Suppressor macrophage treated with lipopolysaccharide for 1 hour (primary cell): ENCODE measurements at places on chromosomes 12 and 14.

GRCh38 chr14:77120771-77121743 lies 20.5 kb downstream of the ZDHHC22 start:
- peak; percentile 37 for DNase-seq

- DNase-seq: peak; percentile 31
Measured at GRCh38 chr14:90608929-90609341, 207.3 kb downstream of the TTC7B start.

- peak; percentile 80 for DNase-seq
Measured at GRCh38 chr12:56628671-56629458, 1.3 kb downstream of the BAZ2A start.

GRCh38 chr14:104428333-104428851 lies 151.2 kb upstream of the C14orf180 start:
- DNase-seq: no peak

- no peak for DNase-seq
Measured at GRCh38 chr14:97930166-97930565, 1133.0 kb downstream of the VRK1 start.

GRCh38 chr12:50066402-50066801 lies 9.0 kb downstream of the ASIC1 start:
- peak; percentile 76 for DNase-seq

DNA sequence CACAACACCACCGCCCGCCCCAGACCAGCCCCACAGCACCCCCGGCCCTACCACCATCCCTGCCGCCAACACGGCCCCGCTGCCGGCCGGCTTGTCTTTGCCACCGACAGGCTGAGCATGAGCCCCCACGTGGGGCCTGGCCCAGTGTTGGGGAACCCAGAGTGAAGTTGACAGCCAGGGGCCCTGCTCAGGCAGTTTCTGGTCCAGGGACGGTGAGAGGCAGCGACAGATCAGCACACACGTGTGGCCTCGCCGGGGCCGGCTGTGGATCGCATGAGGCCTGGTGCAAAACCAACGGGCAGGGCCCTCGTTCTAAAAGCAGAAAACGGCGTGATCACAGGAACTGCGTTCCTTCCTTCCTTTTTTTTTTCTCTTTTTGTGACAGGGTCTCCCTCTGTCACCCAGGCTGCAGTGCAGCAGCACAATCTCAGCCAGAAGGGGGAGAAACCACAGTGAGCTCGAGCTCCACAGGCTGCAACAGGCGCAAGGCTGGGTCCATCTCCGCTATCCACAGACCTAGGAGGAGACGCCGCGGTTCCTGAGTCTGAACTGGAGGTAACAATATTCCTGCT lies 50.5 kb upstream of the FBRSL1 start:
- no peak for DNase-seq

GRCh38 chr14:61577506-61577931 lies 117.8 kb upstream of the HIF1A start:
- no peak for DNase-seq

DNA sequence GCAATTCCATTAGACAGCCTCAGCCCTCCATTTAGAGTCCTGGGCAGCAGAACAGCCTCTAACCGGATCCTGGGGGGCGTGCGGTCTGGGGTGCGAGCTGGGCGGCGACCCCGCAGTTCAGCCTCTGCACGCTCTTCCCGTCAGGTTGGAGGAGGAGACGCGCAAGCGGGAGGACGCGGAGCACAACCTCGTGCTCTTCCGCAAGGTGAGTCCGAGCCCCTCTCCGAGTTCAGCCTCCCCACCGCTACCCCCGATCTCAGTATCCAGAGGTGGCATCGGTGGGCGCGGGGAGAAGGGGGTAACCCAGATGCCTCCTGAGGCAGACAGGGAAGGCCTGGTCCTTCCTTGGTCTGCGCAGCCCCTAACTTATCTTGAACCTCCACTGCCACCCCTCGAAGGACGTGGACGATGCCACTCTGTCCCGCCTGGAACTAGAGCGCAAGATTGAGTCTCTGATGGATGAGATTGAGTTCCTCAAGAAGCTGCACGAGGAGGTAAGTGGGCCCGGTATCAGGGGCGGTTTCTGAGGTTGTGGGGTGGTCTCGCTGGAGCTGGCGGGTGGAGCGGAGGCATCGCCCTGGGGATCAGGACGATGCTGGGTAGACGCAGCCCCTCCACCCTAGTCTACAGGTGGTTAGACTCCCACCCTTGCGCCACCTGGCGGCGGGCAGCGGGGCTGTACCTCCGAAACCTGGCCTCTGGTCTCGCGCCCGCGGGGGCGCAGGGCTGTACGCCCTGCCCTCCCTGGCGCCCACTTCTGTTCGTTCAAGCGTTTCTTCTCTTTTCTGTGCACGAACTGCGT lies 1.3 kb downstream of the PRPH start:
- peak; percentile 40 for DNase-seq

DNA sequence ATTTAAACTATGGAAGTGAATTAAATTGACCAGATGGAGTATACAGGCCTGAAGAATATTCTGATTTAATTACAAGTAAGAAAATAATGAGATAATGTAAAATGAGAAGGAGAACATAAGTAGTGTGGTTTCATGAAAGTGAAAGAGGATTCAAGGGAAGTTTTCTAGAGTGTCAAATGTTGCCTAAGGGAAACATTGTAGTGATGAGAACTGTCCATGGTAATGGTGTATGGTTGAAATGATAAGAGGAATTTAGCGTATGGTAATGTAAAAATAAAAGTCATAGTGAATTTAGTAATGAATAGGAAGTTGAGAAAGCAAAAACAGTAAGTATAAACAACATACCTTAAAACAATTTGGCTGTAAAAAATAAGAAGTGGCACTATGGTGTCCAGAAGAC lies 1954.6 kb upstream of the FLRT2 start:
- no peak for DNase-seq

DNA sequence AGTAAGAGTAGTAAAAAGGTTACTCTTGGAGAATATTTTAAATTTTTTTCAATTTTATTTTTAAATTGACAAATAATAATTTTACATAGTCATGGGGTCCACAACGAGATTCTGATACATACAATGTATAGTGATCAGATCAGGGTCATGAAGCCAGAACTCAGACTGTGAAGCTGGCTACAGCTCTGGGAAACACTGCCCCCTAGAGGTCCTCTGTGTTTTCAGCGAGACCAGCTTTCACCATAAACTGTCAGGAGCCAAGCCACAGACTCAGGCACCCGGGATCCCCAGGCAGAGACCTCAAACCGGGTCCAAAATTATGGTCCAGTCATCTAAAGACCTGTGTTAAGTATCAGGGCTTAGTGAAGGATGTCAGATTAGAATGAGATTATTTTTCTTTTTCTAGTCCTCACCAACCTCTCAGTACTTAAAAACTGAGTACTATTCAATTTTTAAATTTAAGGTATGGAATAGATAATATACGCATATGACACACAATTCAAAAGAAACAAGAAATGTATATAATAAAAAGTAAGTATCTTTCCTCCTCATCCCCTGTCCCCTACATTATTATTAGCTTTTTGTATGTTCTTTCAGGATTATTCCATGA lies 397.1 kb downstream of the MDGA2 start:
- DNase-seq: peak; percentile 76

DNA sequence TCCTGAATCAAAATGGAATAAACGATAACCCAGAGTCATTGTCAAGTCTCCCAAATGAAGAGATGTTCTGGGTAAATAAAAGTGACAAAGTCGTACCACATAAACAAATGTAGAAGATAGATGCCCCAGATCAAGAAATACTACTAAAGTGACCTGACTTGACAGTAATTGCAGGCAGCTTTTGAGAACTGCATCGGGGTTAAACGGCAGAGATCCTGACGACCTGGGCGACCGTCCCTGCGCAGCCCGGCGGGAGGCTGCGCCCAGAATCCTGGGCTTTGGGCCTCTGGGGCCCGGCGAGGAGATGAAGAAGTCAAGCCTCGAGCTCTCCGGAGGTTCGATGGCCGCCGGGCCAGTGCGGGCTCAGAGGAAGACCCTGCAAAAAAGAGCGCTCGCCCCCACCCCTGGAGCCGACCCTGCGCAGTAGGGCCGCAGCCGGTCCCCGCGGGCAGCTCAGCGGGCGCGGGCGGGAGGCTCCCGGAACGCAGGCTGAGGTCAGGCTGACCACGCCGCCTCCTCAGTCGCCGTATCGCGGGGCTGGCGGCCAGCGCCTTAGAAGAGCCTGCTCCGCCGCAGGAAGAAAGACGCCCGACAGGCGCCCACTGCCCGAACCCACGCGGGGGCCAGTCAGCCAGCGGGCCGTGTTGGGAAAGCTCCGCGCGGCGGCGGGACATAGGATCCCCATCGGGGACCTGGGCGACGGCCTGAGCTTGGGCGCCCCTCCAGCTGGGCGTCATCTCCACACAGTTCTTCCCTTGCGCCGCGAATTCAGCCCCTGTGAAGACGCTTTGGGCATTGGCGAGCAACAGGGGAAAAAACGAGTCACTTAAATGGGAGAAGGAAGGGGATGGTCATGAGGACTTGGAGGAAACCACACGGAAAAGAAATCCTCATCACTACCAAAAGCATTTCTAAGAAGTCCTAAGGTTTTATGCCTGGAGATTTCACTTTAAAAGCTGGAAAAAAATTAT lies 16.0 kb downstream of the NKX2-1 start:
- no peak for DNase-seq

DNA sequence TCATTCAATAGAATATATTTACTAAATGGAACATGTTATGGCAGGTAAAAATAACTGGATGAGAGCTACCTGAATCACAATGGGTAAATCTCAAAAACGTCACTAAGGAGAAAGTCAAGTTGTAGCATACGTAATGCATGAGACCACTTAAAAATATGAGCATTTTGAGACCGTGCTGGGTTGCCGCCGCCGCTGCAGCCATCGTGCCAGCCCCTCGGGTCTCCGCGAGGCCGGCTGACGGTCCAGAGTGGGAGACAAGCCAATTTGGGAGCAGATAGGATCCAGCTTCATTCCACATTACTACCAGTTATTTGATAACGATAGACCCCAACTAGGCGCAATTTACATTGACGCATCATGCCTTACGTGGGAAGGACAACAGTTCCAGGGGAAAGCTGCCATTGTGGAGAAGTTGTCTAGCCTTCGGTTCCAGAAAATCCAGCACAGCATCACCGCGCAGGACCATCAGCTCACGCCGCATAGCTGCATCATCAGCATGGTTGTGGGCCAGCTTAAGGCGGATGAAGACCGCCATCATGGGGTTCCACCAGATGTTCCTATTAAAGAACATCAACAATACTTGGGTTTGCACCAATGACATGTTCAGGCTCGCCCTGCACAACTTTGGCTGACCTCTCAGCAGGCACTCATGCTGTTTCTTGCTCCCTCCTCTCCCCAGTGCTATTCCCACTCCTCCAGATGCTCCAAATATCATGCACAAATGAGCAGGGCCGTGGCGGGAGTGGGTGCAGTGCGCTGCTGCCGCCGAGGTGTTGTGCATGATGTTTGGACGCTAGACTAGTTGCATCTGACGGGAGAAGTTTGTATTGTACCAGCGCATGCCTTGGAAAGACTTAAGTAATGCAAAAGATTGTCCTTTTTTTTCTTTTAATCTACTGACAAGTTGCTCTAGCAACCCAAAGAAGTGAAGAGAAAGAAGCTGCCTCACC lies 6.3 kb upstream of the BRMS1L start:
- DNase-seq: no peak

DNA sequence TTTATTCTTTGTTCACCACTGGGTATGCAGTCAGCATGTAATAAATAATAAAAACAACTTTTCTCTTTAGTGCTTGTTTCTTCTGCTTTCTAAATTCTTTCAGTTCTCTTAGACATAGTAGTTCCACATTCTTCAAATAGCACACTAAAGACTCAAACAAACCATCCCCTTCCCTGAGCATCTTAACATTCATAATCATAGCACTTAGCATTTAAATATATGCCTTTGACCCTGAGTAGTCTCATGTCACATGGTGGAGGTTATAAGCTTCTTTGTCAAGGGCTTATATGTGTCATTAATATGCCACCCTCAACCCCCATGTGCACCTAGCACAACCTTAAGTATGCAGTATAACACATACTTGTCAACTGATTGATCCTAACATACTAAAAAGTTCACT lies 212.7 kb downstream of the PHLDA1 start:
- DNase-seq: no peak

- no peak for DNase-seq
Measured at GRCh38 chr14:100857233-100857922, 31.5 kb downstream of the MEG3 start.

GRCh38 chr14:37585971-37586796 lies 8.9 kb downstream of the FOXA1 start:
- DNase-seq: no peak

DNA sequence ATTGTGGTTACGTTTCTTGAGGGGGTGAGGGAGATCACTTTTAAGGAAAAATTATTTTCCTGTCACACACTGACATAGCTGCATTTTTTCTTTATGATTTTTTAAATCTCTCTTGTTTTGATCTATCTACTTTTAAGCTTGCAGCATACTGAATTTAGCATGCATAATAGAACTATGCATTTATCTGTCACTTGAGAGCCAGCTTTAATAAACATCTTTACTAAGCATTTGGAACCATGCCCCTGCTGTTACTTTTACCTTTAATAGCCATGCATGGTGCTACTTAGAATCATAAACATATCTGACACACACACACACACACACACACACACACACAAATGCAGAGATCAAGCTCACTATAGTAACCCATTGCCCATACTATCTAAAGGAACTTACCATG lies 486.2 kb downstream of the NELL2 start:
- DNase-seq: no peak

GRCh38 chr12:12323591-12323990 lies 26.5 kb downstream of the MANSC1 start:
- no peak for DNase-seq

- peak; percentile 6 for DNase-seq
Measured at GRCh38 chr12:112183141-112184021, 58.0 kb downstream of the TRAFD1 start.

GRCh38 chr12:3965046-3965445 lies 91.8 kb upstream of the PARP11 start:
- no peak for DNase-seq

DNA sequence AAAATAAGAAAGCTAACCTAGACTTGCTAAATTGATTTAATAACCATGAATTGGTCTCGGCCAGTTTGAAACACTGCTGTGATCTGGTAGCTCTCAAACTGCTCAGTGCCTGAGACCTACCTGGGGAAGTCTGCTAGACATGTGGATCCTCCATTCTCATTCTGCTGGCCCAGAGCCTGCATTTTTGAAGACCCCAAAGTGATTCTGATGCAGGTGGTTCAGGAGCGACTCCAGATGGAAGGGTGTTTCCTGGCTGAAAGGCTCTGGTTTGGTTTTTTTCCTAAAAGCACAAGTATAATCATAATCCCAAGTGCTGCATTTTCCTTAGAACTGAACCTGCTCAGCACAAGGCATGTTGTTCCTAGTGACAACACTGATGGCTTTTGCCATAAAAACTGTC lies 159.5 kb downstream of the ZNF664 start:
- no peak for DNase-seq

- no peak for DNase-seq
Measured at GRCh38 chr14:38944691-38945090, 158.3 kb downstream of the SEC23A start.
